ENCODE measurements at places on chromosomes 4 and X.

DNA sequence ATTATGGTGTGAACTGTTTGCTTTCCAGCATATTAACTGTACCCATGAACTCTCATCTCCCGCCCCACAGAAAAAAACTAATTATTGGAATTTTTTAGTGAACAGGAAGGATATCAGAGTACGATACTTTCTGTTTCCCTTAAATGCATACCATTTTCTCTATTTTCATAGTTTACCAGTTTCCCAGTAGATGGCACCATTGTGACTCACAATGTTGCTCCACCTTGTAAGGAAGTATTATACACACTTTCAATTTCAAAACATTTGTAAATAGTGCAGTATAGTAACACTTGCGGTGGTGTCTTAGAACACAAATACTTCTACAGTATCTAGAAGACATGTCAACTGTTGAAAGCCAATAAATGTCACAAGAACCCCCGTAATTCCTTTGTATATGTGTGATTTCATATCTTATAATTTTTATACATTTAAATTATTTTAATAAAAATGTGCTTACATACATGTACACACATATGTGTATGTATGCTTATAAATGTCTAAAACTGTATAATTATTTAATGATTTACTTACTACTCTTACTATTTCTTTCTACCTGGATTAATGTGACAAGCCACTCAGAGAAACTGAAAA lies 167.3 kb downstream of the SLIT2 start:
- no peak for DNase-seq

DNA sequence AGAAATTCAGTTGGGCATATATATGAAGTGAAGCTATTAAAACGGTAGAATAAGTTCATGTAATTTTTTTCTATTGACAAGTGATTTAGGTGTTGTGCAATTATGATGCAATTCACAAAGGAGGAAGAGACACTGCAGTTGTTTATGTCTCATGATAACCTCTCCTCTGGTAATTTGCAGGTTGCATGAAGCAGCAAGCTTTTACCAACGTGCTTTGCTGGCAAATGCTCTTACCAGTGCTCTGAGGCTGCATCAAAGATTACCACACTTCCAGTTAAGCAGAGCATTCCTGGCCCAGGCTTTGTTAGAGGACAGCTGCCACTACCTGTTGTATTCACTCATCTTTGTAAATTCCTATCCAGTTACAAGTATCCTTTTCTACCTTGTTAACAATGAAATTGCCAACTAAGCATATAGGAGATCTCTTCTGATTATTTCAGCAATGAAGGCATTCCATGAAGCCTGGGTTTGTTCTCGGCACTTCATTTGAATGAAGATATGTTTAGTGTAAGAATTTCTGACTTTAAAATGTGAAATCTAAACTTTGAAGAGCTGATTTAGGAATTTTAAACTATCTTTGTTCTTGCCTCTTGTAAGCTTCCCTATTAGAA lies 3.9 kb downstream of the TMEM33 start:
- DNase-seq, result no peak

- no peak for DNase-seq
These were observed 271.4 kb downstream of the PTTG2 start for GRCh38 chr4:38231626-38232025.

DNA sequence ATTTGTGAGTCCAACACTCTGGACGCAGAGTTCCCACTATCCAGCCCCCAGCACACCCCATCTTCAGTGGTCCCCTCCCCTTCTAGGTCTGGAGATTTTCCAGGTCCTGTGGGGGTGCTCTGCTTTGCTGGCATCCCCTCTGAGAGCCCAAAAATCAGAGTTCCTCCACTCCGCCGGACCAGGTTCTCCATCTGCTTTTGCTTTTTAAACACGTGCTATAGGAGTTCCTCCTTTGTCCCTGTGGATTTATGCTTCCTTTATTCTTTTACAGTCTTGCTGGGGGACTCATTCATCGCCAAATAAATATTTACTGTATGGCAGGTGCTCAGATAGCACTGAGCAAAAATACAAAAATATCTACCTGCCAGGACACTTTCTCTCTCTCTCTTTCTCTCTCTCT lies 324.7 kb downstream of the STK32B start:
- DNase-seq, result no peak

DNA sequence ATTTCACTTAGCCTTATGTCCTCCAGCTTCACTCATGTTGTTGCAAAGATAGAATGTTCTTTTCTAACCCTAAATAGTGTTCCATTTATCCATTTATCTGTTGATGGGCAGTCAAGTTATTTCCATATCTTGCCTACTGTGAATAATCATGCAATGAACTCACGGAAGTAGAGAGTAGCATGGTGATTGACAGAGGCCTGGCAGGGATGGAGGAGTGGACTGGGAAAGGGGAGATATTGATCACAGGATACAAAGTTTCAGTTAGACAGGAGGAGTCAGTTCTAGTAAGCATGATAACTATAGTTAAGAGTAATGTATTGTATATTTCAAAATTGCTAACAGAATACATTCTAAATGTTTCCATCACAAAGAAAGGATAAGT lies 10.3 kb upstream of the CLNK start:
- no peak for DNase-seq

GRCh38 chr4:155759372-155760252 lies 791 bp downstream of the GUCY1B1 start:
- DNase-seq, result no peak

DNA sequence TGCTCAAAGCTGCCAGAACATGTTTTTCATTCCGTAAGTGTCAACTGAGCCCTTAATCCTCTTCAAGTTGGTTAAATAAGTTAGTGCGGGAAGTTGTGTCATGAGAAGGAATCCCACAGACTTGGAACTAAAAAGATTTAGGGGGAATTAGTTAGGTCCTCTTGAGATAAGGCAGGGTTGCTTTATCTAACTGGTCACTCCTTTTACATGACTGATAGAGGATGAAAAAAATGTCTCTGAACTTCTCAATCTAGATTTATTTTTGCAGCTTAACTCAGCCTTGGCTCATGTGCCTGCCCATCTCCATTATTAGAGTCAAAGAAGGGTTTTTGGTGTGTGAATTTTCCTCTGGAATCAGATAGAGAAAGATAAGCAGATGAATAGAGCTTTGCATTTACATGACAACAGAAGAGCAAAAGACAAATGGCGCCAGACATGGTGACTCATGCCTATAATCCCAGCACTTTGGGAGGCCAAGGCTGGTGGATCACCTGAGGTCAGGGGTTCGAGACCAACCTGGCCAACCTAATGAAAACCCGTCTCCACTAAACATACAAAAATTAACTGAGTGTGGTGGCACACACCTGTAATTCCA lies 882.9 kb downstream of the RPA4 start:
- DNase-seq, result no peak

- DNase-seq, result no peak
These were observed 468.6 kb downstream of the INPP4B start for GRCh38 chr4:142377342-142378091.
